ENCODE measurements at places on chromosomes 7 and 10.
A peak's percentile ranks its signal among the peaks of the same experiment; 100 is the strongest.

DNA sequence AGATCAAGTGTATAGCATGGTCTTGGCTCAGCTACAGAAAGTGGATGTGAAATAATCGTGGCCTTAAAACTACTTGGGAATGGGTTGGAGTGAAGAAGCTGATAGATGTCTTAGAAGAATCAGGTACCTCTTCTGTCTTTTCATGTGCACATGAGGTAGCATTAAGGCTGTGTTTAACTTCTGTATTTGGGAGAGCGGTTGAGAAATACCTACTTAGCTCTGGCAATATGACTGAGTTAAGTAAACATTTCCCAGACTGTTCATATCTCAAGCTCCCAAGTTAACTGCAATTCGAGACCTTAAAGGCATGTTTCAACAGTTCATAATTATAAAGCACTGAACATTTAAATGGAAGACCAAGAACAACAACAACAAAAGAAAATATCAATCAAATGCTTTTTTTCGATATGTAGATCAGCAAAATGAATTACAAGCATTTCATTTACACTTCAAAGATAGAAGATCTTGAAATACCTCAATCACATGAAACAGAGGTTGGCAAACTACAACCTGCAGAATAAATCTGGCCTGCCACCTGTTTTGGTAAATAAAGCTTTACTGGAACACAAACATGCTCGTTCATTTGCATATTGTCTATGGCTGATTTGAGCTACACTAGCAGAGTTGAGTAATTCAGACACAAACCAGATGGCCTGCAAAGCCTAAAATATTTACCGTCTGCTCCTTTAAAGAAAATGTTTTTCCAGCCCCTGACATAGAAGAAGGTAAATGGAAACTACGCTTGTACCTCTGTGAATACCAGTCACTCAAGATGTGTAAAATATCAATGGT is 337.1 kb upstream of the GLI3 start:
- no peak for DNase-seq

DNA sequence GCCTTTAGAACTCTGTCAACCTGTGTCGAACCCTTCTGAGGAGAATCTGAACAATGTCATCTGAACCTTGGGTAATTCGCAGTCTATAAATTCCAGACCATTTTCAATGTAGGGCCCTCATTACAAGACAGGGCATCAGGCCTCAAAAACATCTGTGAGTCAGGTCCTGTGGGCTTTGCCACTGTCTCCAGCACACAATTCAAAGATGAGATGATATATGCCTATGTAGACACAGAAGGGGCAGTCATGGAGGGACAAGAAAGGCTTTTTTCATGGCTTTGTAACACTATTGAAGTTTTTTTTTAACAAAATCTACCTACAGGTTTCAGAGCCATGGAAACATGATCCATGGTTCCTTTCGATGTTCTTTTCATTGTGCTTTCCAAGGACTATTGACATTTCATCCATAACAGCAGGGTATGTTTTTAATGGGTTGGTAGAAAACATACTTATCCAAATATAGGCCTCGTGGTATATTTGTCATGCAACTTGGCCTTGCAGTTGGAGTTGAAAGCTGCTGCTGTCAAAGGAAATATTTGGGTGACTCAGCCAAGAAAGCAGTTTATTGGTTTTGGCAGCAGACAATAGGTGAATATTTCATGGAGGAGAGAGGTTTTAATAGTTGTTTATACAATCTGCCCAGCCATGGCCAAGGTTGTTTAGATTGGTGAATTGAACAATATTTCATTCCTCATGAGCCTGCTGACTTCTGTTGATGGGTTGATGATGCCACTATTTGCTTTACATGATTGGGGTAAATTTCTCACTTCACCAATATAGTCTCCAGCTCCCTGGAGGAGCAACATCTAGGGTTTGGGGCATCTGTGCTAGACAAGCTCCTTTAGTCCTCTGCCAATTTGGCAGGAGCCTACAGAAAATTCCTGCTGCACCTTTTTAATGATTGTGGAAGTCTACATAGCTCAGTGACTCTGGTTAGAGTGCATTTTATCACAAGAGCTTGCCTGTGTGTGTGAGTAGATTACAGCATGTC is 158.4 kb upstream of the TMEM72 start:
- DNase-seq: no peak

DNA sequence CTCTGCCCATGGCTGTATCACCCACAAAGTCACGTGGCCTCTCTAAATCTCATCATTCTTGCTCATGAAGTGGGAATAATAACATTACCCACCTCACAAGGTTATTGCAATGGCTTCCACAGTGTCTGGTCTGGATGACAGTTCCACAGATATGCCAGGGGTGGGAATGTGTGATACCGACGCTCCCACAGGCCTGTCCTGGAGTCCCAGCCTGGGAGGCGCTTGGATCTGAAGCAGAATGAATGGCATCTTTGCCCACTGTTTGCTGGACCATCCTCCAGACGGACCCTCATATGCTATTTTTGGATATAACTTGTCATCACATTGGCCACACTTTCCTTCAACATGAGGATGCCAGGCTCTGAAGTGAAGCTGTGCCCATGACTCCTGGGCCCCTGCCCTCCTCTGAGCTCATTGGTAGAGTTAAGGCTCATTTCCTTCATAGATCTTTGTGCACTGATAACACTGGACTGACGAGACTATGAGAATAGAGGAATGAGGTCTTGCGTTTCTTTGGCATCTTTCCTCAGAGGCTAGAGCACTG is 279.8 kb upstream of the ZNF32 start:
- DNase-seq: peak; percentile 27

DNA sequence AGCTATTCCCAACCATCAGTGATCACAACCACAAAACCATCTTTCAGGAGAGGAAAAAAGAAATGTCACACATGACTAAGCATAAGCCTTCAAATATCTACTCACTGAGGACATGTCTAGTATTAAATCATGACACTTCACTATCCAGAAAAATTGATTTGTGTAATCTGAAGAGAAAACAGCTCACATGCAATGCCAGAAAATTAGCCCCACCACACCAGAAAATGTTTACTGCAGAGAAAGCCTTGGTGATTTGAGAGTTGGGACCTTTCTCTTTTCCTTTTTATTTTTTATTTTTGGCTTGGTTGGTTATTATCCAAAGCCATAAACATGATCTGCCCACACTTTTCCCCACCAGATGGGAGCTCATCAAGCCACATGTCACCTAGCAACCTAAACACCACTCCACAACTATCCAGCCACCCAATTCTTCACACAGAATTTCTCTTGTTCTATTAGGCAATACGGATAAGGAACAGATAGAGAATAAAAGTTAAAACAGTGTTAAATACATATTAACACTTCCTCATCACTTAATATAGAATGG is 3.1 kb downstream of the PARD3 start:
- DNase-seq: no peak

- no peak for DNase-seq
Observed at GRCh38 chr7:81410471-81411117, 359.3 kb downstream of the HGF start.

- DNase-seq: no peak
Observed at GRCh38 chr7:26153241-26153822, 1.3 kb downstream of the NFE2L3 start.

All from ascending aorta (tissue), 2 donors.